Activated T-cell treated with anti-CD3 and anti-CD28 coated beads, Interleukin-2, amount 50 U/mL, for 4 hours (primary cell): ENCODE measurements at places on chromosomes 7 and 10. TPM values are rescaled to one million over a fixed set of nuclear protein-coding genes. Genes with fewer than 3 reads are reported as not detected.

GRCh38 chr7:11343818-11344413, 370.2 kb downstream of the PHF14 start:
- no peak for DNase-seq

DNA sequence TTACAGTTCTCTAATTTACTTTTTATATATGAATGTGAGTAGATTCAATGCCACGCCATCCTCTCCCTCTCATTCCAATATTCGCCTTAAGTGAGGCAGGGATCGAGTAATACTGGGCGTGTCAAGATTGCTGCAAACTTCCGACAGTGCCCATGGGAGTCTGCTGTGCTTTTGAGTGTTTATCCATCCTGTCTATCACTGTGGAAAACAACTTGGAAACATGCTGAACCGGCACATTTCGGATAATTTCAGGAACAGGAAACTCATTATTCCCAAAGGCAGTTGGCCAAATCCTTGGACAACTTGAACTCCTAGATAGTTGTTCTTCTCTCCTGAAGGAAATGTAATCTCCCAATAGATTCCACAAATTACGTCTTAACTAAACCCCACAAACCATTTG, 28.5 kb downstream of the PIP4K2A start:
- no peak for DNase-seq

- no peak for DNase-seq
These were observed 802.5 kb downstream of the GRM8 start for GRCh38 chr7:126450269-126450671.

DNA sequence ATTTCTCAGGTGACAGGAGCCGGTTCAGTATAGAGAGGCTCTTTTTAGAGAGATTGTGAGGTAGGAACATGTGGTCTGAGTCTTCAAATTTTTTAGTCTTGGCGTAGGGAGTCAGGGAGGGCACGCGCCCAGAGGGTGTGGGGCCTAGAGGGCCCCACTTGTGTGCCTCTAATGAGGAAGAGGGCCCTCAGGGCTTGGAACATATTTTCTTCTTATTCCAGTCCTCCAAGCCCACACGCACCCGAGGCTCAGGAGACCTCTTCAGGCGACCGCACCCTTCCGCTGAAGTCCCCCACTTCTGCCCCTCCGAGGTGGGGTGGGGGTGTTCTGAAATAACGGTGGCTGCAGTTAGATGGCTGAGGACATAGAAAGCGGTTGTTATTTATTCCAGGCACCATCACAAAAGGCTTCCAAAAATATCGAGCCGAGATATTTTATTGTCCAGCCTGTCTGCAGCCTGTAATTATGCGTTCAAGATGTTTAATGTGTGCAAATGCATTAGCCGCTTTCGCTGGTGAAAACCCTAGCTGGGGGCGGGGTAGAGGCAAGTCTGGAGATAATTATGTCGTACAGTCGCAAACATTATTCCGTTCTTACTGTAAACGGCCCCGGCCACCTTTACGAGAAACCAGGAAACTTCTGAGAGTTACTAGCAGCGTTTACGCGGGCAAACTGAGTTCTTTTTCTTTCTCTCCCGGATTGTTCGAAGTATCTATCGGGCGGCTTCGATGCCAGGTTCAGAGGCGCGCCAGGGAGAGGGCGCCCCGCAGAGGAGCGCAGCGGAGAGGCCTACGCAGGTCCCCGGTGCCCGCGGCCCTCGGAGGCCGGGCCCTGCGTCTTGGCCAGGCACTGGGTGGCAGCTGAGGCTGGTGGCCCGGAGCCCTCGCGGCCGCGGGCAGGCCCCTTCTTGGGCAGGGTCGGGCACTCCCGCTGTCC, 12.9 kb upstream of the HOXA13 start:
- DNase-seq: no peak

DNA sequence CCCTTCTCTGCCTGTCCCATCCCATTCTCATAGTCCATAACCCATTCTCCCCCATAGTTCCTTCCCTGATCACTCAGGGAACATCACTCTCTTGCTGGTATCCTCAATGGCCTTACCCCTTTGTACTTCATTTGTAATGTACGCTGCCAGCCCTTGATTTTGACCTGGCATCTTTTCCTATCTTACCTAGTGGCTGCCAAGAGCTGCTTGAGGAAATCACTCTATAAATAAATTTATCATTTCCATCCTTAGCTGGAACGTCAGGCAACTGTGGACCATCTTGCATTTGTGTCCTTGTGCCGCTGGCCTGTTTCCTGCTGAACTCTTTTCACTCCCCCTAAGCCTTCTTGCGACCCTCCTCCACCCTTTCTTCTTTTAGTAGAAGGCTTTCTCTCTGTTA, 14.0 kb downstream of the CDK14 start:
- DNase-seq: no peak

DNA sequence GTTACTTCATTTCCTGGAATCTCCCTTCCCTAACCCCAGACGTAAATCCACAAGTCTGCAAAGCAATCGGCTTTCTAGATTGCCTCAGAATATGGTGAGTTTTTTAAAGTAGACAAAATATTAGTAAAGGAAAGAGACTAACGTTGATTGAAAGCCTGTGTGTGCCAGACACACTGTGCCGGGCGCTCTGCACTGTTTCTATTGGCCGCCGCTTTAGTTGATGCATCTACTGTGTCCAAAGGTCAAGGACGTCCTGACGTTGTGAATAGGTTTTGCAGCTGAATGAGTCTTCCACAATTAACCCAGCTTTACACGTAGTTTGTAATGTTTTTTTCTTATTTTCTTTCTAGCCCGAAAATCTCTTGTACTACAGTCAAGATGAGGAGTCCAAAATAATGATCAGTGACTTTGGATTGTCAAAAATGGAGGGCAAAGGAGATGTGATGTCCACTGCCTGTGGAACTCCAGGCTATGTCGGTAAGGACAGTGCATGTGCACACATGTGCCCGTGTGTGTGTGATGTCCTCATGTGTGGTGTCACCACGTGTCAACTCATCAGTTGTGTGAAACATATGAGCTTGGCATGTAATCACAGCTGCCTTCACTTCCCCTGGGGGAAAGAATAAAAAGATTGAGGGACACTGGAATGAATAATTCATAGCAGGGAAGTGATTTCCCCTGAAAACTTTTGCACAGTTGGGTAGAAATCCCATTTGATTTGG, 232.0 kb downstream of the CCDC3 start:
- DNase-seq: no peak

Gene STOX1
- total RNA-seq: 0.98 TPM

Gene CRYGN
- total RNA-seq: not detected

Gene CALHM1
- not detected for total RNA-seq

Gene SPACDR
- total RNA-seq: 0.26 TPM

Gene FEZF1
- not detected for total RNA-seq

Gene GIMAP7
- 28.3 TPM for total RNA-seq

Gene VIPR2
- total RNA-seq: 0.14 TPM
